Stimulated activated CD8-positive, alpha-beta memory T cell treated with anti-CD3 and anti-CD28 coated beads, Interleukin-4, amount 100 ng/mL, for 48 hours (primary cell): ENCODE measurements at places on chromosomes 4 and X.

DNA sequence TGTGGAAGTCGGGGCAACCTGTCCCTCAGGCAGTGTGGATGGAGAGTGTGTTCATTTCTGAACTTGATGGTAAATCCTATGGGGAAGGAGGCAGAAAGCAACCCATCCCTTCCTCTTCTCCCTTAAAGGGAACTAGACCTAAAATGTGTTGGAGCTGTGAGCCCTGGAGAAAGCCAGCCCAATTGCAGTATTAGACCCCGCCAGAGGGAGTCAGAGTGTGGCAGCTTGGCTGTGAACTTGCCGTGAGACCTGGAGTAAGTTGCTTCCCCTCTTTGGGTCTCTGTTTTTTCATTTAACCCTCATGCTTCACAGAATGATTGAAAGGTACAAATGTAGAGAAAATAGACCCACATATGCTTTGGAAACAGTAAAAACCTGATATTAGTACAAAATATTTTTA lies 108.7 kb upstream of the PAK3 start:
- DNase-seq = no peak

DNA sequence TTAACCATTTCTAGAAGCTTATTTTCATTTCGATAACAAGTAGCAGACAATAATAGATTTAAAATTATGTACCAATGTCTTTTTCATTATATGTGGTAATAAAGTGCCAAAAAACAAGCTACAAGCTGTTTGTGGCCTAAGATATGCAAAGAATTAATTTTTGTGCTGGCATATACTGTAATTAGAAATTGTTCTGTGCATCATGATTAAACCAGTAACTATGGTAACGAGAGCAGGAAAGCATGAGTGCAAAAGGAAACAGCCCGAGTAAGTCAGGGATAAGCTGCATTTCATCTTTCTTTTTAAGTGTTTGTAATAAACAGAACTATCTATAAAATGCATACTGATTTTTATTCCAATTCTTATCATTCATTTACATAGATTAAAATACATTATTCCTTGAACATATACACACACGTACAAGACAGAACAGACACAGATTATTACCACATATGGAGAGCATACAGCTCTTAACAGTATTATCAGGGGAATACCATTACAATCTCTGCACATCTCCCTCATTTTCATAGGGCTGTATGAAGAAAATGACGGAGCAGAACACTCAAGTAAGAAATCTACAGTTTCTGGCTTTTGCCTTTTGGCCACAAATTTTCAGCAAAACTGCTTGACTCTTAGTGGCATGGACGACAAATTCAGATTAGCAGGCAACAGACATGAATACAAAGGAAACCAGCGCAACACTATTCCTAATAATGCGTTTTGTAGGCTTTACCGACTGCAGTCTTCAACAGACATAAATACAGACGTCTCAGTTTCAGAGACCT lies 121.3 kb upstream of the WDR17 start:
- no peak for DNase-seq

GRCh38 chr4:104848597-104849225 lies 298.0 kb upstream of the TET2 start:
- no peak for DNase-seq

DNA sequence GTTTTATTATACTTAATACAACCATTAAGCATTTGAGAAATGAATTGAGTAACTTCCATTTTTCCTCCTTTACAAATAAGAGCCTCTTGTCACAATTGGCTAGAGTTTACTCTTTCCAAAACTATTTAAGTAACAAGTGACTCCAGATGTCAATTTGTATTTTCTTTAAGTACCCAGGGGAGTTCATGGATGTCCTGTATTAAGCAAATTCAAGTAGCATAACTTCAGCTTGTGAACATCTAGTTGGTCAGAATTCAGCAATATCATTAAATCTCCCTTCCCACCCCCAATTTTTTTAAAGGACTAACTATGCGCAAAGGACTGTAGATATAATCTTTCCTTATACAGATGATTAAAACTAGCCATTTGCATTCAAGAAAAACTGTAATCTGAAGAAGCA lies 1.4 kb upstream of the ADGRL3 start:
- no peak for DNase-seq
